AG09309 (cell line): ENCODE measurements at places on chromosomes 12 and 14.

GRCh38 chr12:46356655-46357437, 15.7 kb downstream of the SLC38A2 start:
- DNase-seq = no peak

DNA sequence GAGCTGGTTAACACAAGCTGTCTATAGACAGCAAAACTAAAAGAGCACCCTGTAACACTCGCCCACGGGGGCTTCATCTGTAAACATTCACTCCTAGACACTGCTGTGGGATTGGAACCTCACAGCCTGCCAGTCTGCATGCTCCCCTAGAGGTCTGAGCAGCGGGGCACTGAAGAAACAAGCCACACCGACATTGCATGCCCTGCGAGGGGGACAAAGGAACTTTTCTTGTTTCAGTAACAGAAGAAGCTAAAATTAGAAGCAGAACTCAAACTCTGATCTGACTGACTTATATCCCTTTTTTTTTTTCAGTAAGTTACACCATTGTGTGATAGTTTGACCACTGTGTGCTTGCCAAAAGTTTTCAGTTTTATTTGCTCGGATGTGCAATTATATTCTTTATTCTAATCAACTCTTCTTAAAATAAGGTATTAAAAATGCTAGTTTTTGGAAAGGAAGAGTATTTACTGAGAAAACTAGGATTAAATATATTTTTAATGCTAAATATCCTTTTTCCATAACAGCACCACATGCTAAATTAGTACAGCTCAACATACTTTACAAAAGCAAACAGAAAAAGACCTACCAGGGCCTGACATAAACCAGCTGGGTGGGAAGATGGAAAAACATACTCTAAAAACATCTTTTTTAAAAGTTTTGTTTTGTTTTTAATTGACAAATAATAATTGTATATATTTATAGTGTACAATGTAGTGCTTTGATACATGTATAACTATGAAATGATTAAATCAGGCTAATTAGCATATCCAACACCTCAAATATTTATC, 100.2 kb downstream of the EPS8 start:
- no peak for DNase-seq

GRCh38 chr12:69527506-69528272, 57.5 kb downstream of the FRS2 start:
- DNase-seq = peak; percentile 24

GRCh38 chr14:61346793-61347192, 25.4 kb downstream of the PRKCH start:
- no peak for DNase-seq

- DNase-seq = no peak
Measured at GRCh38 chr12:54991161-54991990, 6.8 kb upstream of the TESPA1 start.

DNA sequence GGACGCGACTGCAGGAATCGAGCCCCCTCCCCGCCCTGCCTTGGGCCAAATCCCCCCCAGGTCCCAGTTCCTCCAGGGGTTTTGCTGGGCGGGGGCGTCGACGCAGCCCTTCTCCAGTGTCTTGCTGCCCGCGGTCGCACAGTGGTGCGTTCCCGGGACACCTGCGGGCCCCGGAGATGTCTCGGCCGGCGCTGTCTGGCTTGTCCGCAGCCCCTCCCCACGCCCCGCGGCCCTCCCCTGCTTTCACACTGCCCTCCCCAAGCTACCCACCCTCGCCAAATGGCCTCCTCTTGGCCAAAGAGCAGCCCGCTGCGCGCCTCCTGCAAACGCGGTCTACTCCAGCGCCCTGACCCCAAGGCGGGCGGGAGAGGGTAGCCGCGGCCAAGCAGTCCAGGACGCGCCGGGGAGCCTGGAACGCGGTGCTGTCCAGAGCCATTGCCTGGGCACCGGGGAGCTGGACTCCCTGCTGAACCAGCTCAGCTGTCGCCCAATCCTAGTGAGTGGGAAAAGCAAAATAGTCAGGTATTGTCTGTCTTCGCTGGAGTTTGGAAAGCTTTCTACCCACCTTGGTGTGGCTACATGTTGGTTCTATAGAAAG, 122.0 kb downstream of the AACS start:
- no peak for DNase-seq

DNA sequence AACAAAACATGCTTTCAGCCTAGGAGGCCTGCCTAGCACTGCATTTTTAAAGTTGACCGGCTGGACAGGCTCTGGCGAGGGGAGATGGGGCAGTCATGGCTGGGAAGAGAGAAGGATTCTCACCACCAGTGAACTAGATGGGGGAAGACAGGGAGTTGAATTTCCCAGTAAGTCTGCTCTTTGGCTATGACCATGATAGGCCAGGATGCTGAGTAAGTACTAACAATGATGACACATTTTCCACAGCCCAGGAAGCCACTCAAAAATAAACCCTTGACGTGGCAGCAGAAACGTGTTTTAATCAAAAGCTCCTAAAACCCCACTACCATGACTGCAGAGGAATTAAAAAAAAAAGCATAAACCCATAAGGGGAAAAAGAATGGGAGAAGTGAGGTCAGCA, 19.0 kb downstream of the KCTD10 start:
- DNase-seq = no peak

DNA sequence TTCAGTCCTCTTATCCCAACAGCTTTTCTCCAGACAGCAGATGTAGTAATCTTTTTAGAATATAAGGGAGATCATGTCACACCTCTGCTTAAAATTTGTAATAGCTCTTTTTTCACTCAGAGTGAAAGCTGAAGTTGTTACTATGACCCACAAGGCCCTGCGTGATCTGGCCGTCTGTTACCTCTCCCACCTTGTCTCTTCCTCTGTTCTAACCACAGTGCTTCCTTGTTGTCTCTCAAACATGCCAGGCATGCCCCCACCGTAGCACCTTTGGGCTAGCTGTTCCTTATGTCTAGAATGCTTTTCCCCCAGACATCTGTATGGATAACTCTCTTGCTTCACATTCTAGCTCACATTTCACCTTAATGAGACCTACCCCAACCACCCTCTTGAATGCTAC, 6.5 kb downstream of the NECAP1 start:
- DNase-seq = no peak

GRCh38 chr12:28879379-28879778, 269.7 kb upstream of the FAR2 start:
- DNase-seq = no peak

DNA sequence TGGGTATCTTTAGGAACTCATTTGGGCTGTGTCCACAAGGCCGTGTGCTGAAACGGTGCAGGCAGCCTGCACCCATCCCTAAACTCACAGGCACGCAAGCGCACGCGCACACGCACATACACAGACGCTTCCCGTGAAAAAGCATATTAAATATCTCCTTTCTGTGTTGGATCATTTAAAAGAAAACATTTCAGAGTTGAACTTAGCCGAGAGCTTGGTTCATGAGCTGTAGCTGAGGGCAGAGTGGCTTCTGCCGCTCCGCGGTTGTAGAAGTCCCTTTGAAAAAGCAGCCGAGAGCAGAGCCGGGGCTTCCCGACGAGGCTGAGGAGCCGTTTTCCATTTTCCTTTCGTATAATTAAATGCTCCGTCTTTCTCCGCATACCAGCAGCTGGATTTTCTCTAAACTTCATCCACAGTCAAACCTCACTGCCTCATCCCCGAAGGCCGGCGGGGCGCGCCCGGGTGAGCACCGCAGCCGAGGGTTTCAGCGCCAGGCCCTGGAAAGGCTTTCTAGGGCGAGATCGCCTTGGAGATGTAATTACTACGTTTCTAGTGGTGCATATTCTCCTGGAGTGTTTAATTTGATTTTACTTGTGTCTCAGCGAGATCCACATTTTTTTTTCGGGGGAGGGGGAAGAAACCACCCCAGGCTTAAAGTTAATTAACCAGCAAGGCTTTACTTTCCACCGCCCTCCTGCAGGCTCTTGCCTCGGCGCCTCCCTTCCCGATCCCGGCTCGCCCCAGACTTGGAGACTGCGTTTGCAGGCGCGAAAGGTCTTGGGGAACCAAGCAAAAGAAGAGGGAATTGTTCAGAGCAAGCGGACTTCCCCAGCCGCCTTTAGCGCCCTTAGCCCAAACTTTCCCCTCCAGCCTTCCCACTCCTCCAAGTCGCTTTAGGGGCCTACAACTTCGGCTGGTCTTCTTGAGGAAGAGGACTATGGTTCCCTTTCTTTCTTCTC, 3.0 kb upstream of the HOXC13 start:
- no peak for DNase-seq

DNA sequence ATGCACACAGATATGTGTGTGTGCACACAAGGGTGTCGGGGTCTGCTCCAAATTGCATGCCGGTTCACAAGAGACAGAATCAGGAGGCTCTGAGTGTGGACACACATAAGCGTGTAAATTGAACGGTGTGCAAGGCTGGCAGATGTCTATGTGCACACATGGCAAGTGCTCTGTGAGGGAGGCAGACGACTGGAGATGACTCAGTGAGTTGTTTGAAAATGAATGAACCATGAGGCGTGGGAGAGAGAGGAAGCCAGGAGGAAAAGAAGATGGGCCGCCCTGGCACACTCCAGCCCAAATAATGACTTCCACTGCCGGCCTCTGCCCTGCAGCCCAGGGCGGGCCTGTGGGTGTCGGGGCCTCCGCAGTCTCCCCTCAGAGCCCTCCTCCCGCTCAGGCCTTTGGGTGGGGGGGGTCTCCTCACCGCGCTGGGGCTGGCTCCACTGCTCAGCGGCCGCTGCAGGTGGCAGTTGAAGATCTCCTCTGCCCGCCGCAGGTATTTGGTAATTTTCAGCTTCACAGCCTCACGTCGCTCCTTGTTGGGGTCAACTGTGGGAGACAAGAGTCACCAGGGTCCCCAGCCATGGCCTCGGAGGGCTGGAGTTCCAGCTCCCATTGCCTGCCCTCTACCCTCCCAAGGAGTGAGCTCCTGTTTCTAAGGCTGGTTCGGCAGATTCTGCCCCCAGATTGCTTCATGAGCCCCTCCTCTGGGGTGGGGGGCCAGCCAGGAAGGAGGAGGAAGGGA, 3.5 kb downstream of the RPS6KL1 start:
- no peak for DNase-seq

- no peak for DNase-seq
Measured at GRCh38 chr12:78085542-78086182, 255.0 kb downstream of the NAV3 start.

DNA sequence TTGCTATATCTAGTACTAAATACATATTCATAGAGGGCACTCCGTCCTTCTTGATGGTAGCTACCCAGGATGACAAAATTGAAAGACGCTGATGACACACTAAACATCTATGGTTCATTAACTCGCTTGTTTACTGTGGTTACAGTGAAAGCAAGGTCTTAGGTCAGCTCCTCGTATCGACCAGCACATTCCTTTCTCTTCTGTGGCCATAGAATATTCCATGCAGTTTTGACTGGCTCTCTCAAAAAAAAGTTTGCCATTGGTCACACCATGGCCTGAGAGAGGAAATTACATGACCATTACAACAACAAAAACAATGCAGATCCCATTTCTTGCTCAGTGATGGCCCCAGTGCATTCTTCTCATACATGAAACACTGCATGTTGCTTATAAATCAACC, 411.4 kb upstream of the SOX5 start:
- DNase-seq = no peak

DNA sequence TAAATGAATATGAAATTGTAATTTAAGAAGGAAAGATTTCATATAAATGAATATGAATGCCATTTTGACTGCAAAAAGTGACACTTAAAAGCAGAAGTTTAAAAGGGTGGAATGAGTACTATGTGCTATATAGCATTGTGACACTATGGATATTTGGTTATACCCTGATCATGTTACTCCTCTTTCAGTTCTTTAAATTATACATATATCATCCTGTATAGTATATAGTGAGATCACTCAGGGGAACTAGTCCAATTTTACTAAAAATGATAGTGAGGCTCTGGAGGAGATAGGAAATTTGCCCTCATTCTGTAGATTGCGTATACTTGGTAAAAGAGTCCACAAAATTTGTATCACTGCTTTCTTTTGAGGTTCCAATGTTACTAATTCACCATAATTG, 155.7 kb upstream of the BTG1 start:
- no peak for DNase-seq

- no peak for DNase-seq
Measured at GRCh38 chr12:121618659-121619233, 7.6 kb upstream of the ORAI1 start.

- DNase-seq = no peak
Measured at GRCh38 chr14:60655898-60656685, 6.8 kb upstream of the SIX1 start.

- peak; percentile 56 for DNase-seq
Measured at GRCh38 chr12:75479963-75480461, 543 bp upstream of the GLIPR1 start.

DNA sequence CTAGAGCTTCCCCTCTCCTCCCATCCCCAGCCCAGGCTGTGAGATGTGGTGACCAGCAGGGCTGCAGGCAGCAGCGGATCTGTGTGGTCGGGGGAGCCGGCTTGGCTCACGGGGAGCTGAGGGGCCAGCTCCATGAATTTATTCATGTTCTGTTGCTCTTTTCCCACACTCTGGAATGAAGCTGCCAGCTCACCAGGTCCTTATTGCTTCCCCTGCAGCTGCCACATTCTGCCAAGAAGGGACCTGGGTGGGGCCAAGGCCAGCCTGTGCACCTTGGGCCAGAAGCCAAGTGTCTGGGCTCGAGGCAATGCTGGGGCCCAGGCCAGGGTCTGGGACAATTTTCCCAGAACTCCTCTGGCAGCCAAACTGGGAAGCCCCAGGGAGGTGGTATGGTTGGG, 2.5 kb upstream of the C1QL4 start:
- no peak for DNase-seq

DNA sequence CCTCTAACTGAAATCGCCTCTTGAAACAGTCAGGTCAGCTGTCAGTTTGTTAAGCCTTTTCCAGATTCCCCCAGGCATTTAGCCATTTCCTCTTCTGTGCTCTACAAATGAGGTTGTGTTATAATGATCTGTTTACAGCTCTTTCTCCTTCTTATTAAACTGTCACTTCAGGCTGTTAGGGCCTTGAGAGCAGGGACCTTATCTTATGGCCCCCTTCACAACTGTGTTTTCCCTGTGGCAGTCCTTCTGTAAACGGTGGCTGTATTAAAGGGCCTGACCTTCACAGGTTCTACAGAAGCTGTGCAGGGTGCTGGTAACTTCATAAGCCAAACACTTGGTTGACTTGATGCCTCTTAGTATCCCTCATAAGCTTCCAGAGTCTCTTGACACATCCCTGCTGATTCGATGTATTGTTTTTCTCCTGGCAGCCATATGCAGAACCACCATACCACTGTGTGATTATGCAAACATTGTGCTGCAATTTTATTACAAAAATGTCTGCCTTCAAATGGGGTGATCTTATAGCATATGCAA, 104.7 kb downstream of the PLEKHA5 start:
- DNase-seq = no peak
